Nasal cavity respiratory epithelium epithelial cell of viscerocranial mucosa (primary cell): ENCODE measurements at places on chromosomes 1 and 21. TPM values are rescaled to one million over a fixed set of nuclear protein-coding genes. Genes with fewer than 3 reads are reported as not detected.

The KCNA2 gene
- total RNA-seq: under 0.01 TPM in 1 of 2 replicates, not detected in the other

The LEMD1 gene
- 1.5 and 6.8 TPM in 2 replicates for total RNA-seq

The MYCL gene
- total RNA-seq: 10.3 and 16.5 TPM in 2 replicates

The LORICRIN gene
- not detected in 2 replicates for total RNA-seq

The PDE9A gene
- total RNA-seq: 0.68 and 6.1 TPM in 2 replicates

The TTC22 gene
- total RNA-seq: 6.8 and 27.6 TPM in 2 replicates

The LINGO4 gene
- not detected in 2 replicates for total RNA-seq

The SPATA46 gene
- total RNA-seq: not detected in 2 replicates

The DMRTA2 gene
- total RNA-seq: 4.8 and 14.2 TPM in 2 replicates

The NOS1AP gene
- total RNA-seq: under 0.01 and 1.00 TPM in 2 replicates

The FAM72C gene
- not detected in 2 replicates for total RNA-seq

The ADIPOR1 gene
- 167 and 244 TPM in 2 replicates for total RNA-seq

The ZMYND12 gene
- total RNA-seq: 0.68 and 1.00 TPM in 2 replicates
